Tongue (tissue), 3 donors: ENCODE measurements at places on chromosomes 7 and 10. TPM values are rescaled to one million over a fixed set of nuclear protein-coding genes. Genes with fewer than 3 reads are reported as not detected.
A peak's percentile ranks its signal among the peaks of the same experiment; 100 is the strongest.

DNA sequence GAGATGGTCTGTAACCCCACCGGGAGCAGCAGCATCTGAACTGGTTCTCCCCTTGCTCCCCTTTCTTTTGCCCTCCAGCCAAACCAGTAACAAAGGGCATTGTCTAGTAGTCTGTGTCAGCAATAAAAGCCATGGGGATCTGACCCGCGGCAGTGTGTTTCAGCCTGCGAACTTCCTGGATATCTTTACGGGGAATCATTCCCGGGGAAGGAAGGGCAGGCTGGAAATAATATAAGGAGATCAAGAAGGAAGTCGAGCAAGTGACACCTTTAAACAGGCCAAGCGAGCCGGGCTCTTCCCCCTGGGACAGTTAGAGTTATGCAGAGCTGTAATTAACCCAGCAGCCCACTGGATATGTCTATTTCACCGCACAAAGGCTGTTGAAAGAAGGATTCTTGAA lies 661.2 kb upstream of the GALNT17 start:
- DNase-seq, result peak; percentile 30

GRCh38 chr7:55108818-55109217 lies 90.0 kb downstream of the EGFR start:
- DNase-seq, result no peak

VSTM2A gene
- total RNA-seq, result 0.82 TPM

GRCh38 chr10:105148456-105148855 lies 507.4 kb downstream of the SORCS3 start:
- DNase-seq, result no peak

DYNC1I1 gene
- total RNA-seq, result 2.6 TPM

DNA sequence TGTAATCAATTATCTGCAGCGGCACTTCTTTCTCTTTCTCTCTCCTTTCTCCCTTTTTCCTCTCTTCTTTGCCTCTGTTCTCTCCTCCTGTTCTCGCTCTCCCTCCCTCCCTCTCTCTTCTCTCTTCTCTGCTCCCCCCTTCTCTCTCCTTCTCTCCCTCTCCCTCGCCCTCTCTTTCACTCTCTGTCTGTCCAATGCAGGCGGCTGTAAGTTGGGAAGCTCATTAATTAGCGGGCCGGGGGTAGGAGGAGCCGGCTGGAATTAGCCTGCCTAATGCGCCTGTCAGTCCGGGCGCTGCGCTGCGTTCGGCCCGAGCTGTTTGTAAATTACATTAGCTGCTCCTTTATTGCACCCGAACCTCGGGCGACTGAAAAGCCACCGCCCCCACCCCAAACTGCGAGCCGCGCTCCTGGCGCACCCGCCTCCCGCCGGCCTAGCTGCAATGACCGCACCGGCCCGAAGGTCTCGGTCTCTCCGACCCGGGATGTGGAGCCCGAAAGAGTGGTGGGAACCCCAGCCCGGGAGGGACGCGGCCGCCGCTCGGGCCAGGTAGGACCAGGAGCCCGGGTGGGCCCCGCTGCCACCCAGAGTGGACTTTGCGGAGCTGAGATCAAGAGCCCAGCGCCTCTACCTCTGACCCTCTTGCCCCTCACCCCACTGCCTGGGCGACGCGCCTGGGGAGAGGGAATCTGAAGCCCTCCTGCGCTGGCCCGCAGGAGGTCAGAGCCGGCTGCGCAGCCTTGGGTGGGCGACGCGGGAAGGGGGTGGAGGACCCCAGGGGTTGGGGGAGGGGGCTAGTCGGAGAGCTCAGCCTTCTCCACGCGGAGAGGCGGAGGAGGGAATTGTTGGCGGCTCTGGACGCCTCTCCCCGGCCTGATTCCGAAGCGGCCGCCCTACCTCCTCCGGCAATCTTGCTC lies at the start of gene LBX1:
TSS of gene LBX1 (minus strand) at position 198 of the 917 bp plus-strand sequence. CDS start 648 bp downstream, outside the sequence.
- DNase-seq, result peak; percentile 81

SH2D4B gene
- total RNA-seq, result not detected

HSPA12A gene
- total RNA-seq, result 9.3 TPM

GRCh38 chr10:20486791-20487190 lies 410.3 kb downstream of the NEBL start:
- DNase-seq, result no peak

- no peak for DNase-seq
Measured at GRCh38 chr7:45417268-45417667, 156.9 kb upstream of the ADCY1 start.

- DNase-seq, result no peak
Measured at GRCh38 chr10:80487791-80488538, 33.9 kb downstream of the TSPAN14 start.

- DNase-seq, result no peak
Measured at GRCh38 chr7:54857294-54857693, 98.3 kb upstream of the SEC61G start.

PCGF5 gene
- 42.7 TPM for total RNA-seq

GRCh38 chr7:5514440-5515035 lies 90.9 kb upstream of the TNRC18 start:
- no peak for DNase-seq

GRCh38 chr7:16421333-16422102 lies at the start of gene CRPPA:
TSS of gene CRPPA (minus strand) at chr7:16421538. CDS start at chr7:16421322, 216 bp downstream.
- peak; percentile 75 for DNase-seq

FFAR4 gene
- not detected for total RNA-seq

ITGB8 gene
- total RNA-seq, result 27.0 TPM

DNA sequence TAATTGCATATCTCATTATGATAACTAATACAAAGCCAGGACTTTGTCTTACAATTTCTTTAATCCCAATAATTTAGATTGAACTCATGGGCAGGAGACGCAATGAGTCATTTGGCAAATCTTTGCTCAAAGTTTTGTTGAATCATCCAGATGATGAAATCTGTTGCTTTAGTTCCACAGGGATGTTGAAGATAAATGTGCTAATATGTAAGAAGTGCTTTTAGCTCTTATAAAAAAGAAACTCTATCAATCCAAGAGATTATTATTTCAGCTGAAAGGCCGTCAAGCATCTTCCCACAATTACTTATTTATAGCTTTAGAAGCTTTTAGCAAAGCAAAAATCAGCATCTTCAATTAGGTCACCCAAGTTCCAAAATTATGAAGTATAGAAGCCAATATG lies 36.8 kb upstream of the ANK3 start:
- no peak for DNase-seq

DNA sequence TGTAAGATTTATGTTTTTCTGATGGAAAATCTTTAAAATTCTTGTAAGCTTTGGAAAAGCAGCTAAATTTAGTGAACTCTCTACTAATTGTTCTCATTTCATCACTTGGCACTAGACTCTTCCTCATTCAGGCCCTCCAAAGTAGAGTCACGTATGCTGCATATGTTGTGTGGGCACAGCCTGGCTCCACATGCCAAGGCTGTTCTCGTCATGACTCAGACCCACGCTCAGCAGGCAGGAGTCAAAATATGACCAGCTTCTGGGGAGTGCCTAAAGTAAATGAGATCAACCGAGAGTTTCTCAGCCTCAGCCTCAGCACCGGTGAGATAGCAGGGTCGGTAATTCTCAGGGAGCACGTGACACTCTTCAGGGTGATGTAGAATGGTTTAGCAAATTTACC lies 1672.9 kb downstream of the REEP3 start:
- no peak for DNase-seq

DNA sequence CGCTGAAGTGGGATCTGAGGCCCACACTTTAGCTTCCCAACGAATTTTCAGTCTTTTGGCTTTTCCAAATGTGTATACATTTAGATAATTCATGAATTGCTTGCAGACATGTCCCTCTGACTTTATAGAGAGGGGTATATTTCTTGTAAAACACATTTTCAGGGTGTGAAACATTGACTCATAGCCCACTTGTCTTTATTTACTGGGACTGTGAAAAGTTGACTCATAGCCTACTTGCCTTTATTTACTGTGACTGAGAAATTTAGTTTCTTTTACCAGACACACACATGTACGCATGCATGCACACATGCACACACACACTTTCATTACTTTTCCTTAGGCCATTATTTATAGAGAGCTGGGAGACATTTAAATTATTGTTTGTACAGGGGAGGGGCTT lies 79.1 kb downstream of the VTI1A start:
- DNase-seq, result no peak

CALHM3 gene
- total RNA-seq, result not detected

GRCh38 chr7:34277016-34277802 lies 371.9 kb downstream of the BMPER start:
- no peak for DNase-seq

ZNF488 gene
- total RNA-seq, result 1.4 TPM

HOXA10 gene
- total RNA-seq, result not detected

TCERG1L gene
- 0.31 TPM for total RNA-seq

- no peak for DNase-seq
Measured at GRCh38 chr7:105474045-105474444, 48.0 kb downstream of the PUS7 start.

VAX1 gene
- total RNA-seq, result not detected

- no peak for DNase-seq
Measured at GRCh38 chr10:117547016-117547715, 4.6 kb downstream of the EMX2 start.

DNA sequence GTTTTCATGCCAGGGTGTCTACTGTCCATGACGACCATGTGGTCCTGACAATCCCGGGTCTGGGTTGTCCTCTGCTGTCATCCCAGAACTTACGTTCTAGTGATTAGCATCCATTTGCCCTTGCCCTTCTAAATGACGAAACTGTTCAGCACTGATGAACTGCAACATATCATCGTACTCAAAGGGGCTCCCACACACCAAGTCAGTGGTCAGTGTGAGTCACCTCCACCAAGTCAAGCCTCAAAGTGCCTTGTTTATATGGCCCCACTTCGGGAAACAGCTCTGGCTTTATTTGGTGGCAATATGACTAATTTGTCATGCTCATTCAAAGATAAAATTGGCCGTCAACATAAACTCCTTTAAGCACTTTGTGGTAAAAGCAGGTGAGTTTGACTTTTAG lies 110.7 kb downstream of the FRMD4A start:
- DNase-seq, result no peak

KEL gene
- 1.6 TPM for total RNA-seq

- DNase-seq, result no peak
Measured at GRCh38 chr10:29765330-29765729, 130.6 kb upstream of the SVIL start.

DNA sequence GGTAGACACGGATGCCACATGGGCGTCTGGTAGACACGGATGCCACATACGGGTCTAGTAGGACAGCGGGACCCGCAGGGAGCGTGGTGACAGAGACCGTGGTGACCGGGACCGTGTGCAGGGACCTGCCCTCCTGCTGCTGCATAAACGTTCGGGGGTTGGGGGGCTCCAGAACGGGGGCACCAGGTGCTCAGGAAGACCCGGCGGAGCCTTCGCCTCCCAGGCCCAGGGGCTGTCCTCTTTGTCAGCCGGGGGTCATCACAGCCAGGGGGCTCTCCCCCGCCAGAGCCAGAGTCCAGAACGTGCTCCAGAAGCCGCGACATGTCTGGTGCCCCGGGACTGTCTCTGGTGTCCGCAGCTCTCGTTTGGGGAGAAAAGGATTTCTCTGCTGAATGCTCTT lies 69.2 kb upstream of the ADGRA1 start:
- no peak for DNase-seq

DNA sequence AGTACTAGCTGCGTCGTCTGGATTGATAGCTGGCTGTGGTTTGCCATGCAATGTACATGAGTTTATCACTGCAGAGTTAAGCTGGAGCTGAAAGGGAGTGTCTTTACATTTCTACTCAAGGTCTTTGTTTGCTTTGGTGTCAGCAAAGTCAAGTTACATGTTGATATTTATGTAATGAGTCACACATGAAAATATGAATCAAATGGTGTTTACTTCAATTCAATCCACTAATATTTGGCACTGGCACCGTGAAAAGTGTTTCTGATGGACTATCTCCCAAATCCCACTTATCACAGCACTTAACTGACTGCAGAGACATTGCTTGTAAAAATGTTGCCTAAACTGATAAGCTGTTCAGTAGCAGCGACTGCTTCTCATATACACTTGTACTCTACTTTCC lies 395.9 kb downstream of the TFEC start:
- DNase-seq, result peak; percentile 1

- DNase-seq, result no peak
Measured at GRCh38 chr10:32433542-32433941, 12.4 kb upstream of the CCDC7 start.

- no peak for DNase-seq
Measured at GRCh38 chr7:135537453-135537852, 20.3 kb upstream of the NUP205 start.

- no peak for DNase-seq
Measured at GRCh38 chr10:470339-471003, 219.0 kb downstream of the DIP2C start.

GRCh38 chr7:50733552-50733951 lies 49.1 kb downstream of the GRB10 start:
- no peak for DNase-seq

TLX1 gene
- total RNA-seq, result 1.3 TPM
